PC-9 (cell line): ENCODE measurements at places on chromosomes 1 and 21. TPM values are rescaled to one million over a fixed set of nuclear protein-coding genes. Genes with fewer than 3 reads are reported as not detected.

DNA sequence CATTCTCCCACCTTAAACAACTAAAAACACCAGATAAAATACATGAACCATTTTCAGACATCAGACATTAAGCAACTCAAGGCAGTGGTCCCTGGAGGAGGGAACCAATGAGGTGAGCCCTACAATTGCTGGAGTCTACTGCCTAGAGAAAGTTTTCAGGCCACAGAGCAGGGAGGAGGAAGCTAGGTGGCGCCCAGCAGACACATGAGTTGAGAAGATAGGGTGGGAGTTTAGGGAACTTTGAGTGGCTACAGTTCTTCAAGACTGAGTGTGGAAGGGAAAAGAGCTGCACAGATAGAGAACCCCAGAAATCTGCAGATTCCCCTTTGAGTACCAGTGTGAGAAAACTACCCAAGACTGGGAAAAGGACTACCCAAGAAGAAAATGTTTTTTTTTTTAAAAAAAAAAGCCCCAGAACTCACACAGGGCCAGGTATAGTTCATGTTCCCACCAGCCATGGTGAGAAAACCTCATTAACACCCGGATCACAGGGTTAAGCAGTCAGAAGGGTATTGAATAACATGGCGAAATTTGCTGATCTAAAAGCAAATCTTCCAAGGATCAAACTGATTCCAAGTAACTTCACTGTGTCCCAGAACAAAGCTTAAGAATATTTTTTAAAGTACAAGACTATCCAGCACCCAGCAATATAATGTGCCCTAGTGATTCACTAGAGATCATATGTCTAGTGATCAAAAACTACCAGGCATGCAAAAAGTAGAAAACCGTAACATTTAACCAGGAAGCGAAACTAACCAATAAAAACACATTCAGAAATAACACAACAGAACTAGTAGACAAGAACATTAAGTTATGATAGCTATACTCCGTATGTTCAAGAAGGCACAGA lies 12.0 kb downstream of the ALDH9A1 start:
- no peak overlapping the region for H3K4me3 ChIP-seq
- H3K36me3 ChIP-seq: peaks cover 16% of the 10 kb centered on the region
- no peaks in the 10 kb centered on the region for H3K27me3 ChIP-seq
- no peak for DNase-seq
- no peak overlapping the region for H3K27ac ChIP-seq

GRCh38 chr1:27275696-27276095 lies 41.3 kb downstream of the WDTC1 start:
- no peak overlapping the region for H3K27ac ChIP-seq
- H3K4me1 ChIP-seq: no peaks in the 10 kb centered on the region
- H3K36me3 ChIP-seq: no peaks in the 10 kb centered on the region
- no peak for DNase-seq
- no peak overlapping the region for H3K4me3 ChIP-seq
- H3K27me3 ChIP-seq: no peaks in the 10 kb centered on the region

- H3K27me3 ChIP-seq: no peaks in the 10 kb centered on the region
- no peak overlapping the region for H3K4me3 ChIP-seq
- H3K36me3 ChIP-seq: no peaks in the 10 kb centered on the region
Observed at GRCh38 chr1:115401676-115402075, 63.6 kb upstream of the NGF start.

POU3F1 gene
- total RNA-seq: not detected in 2 replicates

GJC2 gene
- 2.1 and 3.4 TPM in 2 replicates for total RNA-seq

GRCh38 chr21:41931041-41931451 lies 22.8 kb downstream of the C2CD2 start:
- H3K4me1 ChIP-seq: no peaks in the 10 kb centered on the region
- H3K27me3 ChIP-seq: no peaks in the 10 kb centered on the region
- H3K4me3 ChIP-seq: no peak overlapping the region
- H3K27ac ChIP-seq: no peak overlapping the region

DNA sequence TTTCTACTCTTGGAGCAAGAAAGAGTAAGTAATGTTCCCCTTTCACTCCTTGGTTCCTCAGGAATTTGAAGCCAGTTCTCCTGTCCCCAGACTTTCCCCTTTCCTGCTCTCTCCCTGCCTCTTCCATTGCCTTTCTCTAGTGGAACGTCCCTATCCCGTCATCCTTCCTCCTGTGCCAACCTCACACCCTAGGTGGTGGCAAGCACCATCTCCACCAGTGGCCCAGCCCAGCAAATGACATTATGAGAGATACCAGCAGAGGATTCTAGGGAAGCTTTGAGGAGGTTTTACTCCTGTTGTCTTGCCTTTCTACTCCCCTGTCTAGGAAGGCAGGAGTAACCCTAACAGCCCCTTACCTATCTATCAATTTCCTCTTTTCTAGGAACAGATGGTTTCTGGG lies 8.1 kb upstream of the TACSTD2 start:
- DNase-seq: no peak
- H3K36me3 ChIP-seq: no peaks in the 10 kb centered on the region
- peaks cover 36% of the 10 kb centered on the region for H3K4me1 ChIP-seq

BRDT gene
- not detected in 2 replicates for total RNA-seq

NPHS2 gene
- total RNA-seq: not detected in 2 replicates

ITGB2 gene
- 3.6 and 6.0 TPM in 2 replicates for total RNA-seq

- H3K27ac ChIP-seq: no peak overlapping the region
- DNase-seq: no peak
- H3K4me1 ChIP-seq: no peaks in the 10 kb centered on the region
- H3K4me3 ChIP-seq: no peak overlapping the region
- no peaks in the 10 kb centered on the region for H3K36me3 ChIP-seq
- H3K27me3 ChIP-seq: no peaks in the 10 kb centered on the region
Observed at GRCh38 chr1:48470481-48470855, 1.5 kb downstream of the SPATA6 start.

DNA sequence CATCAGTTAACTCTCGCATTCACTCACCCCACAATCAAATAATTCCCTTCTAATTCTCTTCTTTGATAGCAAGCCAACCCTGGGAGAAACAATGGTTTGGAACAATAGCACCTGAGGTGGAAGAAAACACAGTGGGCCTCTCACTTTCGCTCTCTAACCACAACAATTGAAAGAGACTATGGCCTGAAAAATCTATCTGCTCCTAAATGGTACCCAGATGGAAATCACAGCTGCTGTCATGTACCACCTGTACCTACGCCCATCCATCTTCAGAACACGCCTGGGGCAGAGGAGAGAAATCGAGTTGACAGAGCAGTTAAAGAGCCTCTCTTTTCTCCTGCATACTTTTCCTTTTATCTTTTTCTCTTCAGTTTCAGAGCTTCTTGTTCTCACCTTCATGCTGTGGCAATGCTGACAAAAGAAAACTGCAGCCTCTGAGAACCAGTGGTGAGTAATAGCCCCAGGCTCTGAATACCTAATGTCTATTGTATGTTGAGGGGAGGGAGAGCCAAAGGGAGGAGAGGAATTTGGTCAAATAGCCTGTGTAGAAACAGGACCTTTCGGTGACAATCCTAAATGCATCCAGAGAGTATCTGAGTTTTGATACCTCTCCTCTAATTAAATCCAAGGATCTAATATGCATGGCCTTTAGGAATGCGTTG lies 57.7 kb downstream of the ZC3H11B start:
- peaks cover 9% of the 10 kb centered on the region; the same call in 1 of the 2 replicates for H3K4me1 ChIP-seq
- no peaks in the 10 kb centered on the region for H3K36me3 ChIP-seq
- H3K27ac ChIP-seq: no peak overlapping the region
- DNase-seq: no peak
- no peaks in the 10 kb centered on the region for H3K27me3 ChIP-seq
- H3K4me3 ChIP-seq: no peak overlapping the region

GRCh38 chr1:177862916-177863315 lies 106.9 kb downstream of the SEC16B start:
- no peak for DNase-seq
- no peaks in the 10 kb centered on the region for H3K4me1 ChIP-seq
- H3K4me3 ChIP-seq: no peak overlapping the region
- H3K36me3 ChIP-seq: no peaks in the 10 kb centered on the region
- no peak overlapping the region for H3K27ac ChIP-seq

BGLAP gene
- total RNA-seq: 2.0 and 2.6 TPM in 2 replicates

INTS7 gene
- 18.4 and 24.7 TPM in 2 replicates for total RNA-seq

DNA sequence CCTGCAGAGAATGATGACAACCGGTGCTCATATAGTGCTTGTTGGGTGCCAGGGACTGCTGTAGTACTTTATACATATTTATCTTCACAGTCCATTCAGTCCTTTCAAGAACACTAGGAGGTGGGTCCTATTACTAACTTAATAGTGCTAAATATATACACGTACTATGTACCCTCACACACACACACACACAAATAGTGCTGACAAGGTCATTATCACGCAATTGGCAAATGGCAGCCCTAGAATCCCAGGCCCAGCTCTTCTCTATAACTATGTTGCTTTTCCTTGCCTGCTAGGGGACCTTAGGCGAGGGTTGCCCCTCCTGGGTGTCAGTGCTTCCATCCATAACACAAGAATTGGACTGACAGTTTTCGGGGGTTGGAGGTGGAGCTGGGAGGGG lies 33.5 kb downstream of the TNFRSF8 start:
- DNase-seq: no peak
- peaks cover 5% of the 10 kb centered on the region; the same call in 1 of the 2 replicates for H3K27me3 ChIP-seq
- H3K36me3 ChIP-seq: no peaks in the 10 kb centered on the region
- no peak overlapping the region for H3K27ac ChIP-seq
- H3K4me3 ChIP-seq: no peak overlapping the region
- no peaks in the 10 kb centered on the region for H3K4me1 ChIP-seq
